ENCODE measurements at places on chromosomes 13 and 19.

DNA sequence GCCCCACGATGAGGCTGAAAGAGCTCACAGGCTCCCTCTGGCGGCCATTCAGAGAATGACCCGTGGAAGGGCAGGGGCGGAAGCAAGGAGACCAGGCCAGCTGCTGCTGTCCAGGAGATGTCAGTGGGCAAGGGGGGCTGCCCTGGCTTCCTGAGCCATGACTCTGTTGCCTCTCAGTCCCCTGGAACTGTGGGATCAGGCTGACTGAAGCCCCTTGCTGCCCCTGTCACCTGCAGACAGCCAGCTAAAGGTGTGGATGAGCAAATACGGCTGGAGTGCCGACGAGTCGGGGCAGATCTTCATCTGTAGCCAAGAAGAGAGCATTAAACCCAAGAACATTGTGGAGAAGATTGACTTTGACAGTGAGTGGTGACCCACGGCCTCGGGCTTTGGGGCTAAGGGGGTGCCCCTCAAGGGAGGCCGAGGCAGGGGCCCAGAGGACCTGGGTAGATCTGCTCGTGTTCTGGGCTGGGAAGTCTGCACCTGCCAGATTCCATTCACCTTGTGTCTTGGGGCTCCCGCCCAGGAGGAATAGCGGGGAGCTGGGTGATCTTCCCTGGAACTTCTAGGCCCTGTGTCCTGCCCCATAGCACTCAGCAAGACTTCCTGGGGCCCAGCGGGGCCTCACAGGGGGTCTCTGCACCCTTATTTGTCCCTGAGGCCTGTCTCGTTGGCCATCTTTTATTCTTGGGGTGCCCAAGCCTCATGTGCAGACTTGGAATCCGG lies 12.5 kb upstream of the ACTN4 start:
- DNase-seq = no peak

DNA sequence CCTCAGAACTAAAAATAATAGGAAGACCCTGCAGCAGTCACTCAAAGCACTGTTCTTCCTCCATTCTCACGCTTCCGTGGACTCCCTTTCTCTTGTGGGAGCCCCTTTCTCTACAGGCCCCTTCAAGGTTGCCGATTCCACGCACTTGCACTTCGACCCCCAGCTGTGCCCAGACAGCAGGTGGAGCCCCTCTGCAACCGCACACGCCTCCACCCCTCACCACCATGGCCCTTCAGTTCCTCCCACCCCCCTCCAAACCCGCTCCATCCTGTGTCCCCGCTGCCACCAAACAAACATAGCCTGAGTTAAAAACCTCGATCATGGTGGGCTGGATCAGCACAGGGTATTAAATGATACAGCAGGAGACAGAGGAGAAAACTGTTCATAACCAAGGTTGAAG lies 102.6 kb downstream of the STK24 start:
- no peak for DNase-seq

GRCh38 chr13:38590230-38590629 lies 96.6 kb upstream of the FREM2 start:
- DNase-seq = no peak

DNA sequence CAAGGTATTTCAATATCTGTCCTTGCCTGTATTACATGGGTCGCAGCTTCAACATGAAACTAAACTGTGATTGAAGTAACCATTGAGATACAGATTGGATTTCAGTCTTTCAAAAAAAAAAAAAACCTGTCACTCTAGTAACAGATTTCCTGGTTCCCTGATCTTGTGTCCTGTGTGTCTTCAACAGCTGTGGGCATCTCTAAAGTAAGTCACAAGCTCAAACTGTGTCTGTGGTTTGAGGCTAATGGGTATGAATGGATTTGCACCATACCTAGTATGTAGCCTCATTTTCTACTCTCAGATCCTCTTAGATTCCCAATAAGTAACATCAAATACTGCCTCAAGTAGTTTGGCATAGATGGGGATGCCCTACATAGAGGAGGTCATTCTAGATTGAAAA lies 300.1 kb downstream of the COG6 start:
- DNase-seq = no peak

- DNase-seq = no peak
These were observed 42.1 kb downstream of the PTPRS start for GRCh38 chr19:5298471-5298901.

DNA sequence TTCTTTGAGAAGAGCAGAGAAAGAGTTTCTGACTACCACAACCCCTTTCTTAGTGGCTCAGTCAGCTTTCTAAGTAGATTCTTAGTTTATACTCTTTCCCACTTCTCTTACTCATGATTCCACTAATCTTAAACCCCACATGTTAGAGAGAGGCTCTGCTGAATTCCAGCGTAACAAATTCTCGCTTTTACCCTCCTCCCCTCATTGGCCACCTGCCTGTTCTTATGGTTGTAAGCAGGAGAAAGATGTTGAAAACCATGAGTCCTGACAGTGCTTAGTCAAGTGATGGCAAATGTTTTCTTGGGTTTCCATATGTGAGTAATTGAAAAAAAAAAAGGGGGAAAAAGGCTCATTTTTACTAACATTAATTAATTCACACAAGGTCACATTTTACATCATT lies 125.9 kb downstream of the ZDHHC20 start:
- no peak for DNase-seq

DNA sequence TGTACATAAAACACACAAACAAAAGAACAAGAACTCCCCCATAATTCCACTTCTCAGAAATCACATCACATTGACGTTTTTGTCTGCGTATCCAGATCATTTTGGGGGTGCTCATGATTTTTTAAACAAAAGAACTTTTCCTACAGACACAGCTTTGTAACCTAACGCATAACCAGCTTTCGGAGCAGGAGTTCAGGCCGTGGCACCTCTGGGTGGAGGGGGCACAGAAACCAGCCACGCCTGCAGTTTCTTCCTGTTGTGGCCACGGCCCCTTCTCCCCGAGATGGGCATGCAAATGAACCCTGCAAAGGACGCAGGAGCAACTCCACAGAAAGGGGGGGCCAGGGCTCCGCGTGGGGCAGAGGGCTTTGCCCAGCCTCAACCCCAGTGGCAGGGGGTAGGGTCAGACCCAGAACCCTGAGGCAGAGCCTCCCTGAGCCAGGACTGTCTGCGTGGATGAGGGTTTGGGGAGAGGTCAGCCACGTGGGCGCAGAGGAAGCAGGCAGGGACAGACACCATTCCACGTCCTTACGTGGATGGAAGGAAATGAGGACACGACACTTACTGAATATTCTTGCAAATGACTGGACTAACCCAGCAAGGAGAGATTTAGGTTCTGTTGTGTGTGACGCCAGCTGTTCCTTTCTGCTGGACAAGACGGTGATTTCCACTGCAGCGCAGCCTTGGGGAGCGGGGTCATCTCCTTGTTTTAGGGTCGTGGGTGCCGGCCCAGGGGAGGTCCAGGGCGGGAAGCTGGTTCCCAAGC lies 64.4 kb downstream of the RASA3 start:
- DNase-seq = no peak

- DNase-seq = no peak
These were observed 2.5 kb upstream of the S1PR4 start for GRCh38 chr19:3175781-3176714.

DNA sequence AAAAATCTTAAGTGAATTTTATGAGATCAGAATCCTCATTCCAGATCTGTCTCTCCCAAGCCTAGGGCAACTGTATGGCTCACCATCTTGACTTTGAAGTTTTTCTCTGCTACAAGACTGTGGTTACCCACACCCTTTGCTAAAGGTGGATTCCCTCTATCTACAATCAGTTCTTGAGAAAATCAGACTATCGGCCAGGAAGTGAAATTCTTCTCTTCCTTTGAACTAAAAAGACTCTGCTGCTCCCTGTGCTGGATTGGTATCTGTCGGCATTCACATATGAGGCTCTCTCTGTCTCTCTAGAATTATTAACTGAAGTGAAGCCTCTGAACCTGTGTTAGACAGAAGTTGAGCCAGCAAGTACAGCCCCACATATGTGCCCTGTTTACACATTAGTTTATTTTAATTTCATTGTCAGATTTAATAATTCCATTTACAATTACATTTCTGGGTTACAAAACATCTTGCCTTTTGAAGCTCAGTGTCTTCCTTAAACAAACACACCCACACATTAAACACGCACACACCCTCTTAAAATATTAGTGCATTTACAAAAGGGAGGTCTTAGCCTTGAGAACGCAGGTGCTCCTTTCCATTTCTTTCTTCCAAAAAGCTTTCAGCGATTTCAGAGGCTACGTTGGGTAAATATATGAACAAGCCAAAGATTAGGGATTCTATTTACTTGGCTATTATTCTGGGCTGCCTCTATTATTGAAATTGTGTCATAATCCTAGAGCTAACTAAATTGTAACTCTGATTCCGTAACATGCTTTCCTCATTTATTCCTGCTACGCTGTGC lies 145.7 kb downstream of the MIPEP start:
- no peak for DNase-seq

DNA sequence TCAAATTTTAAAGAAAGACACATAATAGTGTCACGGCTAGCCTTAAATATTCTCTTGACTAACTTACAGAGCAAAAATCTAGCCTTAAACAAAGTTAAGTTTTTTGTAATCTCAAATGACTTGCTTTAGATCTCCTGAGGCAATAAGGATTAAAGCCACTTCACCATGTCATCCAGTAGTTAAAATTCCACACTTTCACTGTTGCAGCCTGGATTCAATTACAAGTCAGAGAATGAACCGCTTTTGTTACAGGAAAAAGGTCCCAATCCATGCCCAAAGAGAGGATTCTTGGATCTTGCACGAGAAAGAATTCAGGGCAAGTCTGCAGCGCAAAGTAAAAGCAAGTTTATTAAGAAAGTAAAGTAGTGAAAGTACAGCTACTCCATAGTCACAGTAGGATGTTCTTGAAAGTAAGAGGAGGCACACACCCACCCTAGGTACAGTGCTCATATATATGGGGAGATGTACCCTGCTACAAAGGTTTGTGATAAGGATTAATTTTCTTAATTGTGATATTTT lies 34.6 kb upstream of the CD177 start:
- no peak for DNase-seq

- DNase-seq = no peak
These were observed 13.8 kb upstream of the CYP4F2 start for GRCh38 chr19:15911599-15912235.

GRCh38 chr13:82370316-82370715 lies 1512.0 kb downstream of the SLITRK1 start:
- DNase-seq = no peak

DNA sequence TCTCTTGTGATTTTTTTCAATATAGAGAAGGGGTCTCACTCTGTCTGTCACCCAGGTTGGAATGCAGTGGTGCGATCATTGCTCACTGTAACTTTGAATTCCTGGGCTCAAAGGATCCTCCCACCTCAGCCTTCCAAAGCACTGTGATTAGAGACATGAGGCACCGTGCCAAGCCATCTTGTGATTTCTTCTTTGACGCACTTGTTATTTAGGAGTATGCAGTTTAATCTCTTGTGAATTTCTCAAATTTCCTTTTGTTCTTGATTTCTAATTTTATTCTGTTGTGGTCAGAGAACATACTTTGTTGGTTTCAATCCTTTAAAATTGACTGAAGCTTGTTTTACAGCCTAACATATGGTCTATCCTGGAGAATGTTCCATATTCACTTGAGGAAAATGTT lies 14.5 kb downstream of the IPO5 start:
- DNase-seq = no peak

DNA sequence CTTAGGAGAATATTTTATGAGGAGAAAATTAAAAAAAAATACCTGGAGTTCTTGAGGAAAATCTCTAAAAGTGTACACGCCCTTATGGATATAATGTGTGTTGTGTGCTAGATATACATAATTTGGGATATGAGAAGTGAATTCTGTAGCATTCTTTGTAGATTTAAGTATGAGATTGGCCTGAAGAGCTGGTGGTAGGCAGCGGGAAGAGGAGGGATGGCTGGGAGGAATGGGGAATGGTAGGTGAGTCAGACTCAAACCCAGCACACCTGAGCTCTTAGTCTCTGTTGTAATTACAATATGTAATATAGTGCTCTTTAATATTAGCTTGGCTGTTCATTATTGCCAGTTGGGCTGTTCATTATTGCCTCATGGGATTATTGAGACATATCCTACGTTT lies 7.0 kb downstream of the CHAMP1 start:
- DNase-seq = no peak

DNA sequence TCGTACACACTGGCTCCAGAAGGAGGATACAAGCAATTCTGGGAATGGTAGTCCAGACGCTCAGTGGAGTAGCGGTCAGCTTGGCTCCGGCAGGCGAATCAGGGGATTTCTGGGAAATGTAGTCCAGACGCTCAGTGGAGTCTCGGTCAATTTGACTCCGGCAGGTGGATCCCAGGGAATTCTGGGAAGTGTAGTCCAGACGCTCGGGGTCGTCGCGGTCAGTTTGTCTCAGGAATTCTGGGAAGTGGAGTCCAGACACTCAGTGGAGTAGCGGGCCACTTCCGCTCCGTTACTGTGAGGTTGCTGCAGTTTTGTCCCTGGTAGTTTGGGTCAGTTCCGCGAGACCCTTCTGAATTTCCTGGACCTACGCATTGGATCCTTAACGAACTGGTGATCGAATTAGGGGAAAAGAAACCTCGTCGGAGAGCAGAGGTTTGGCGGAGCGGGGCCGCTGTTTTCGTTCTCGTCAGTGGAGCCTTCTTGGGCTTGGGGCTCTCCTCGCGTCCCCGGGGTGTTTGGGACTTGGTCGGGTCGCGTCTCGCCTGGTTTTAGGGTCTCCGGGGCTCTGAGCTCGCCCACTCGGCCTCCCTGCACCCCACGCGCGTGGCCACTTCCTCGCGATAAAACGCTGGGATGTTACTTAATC lies at the start of gene ZNF225:
Gene ZNF225 (plus strand): TSS at position 262 of the 646 bp plus-strand sequence. CDS start 2,429 bp downstream, outside the sequence.
- DNase-seq = peak; percentile 96

GRCh38 chr19:50516964-50517703 lies 3.4 kb upstream of the ASPDH start:
- DNase-seq = no peak

GRCh38 chr19:3250675-3251074 lies 26.2 kb downstream of the CELF5 start:
- peak; percentile 19 for DNase-seq

GRCh38 chr13:99031832-99032231 lies 54.0 kb upstream of the DOCK9 start:
- DNase-seq = no peak

DNA sequence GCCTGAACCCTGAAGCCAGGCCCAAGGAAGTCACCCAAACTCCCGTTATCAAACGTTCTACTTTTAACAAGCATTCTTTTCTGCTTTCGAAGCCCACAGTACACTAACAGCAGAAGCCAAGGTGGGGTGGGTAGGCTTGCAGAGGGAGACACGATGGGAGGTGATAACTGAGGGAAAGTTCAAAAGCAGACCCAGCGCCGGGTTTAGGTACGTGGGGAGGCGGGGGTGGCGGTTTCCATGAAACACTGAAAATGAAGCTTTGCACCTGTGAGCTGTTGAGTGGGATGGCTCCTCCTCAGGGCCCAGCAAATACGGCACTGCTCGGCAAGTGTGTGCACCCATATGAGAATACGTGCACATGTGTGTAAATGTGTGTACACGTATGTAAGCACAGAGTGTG lies 49.8 kb downstream of the KLF2 start:
- DNase-seq = no peak

- no peak for DNase-seq
These were observed 507 bp downstream of the ALG5 start for GRCh38 chr13:36998624-36999041.

DNA sequence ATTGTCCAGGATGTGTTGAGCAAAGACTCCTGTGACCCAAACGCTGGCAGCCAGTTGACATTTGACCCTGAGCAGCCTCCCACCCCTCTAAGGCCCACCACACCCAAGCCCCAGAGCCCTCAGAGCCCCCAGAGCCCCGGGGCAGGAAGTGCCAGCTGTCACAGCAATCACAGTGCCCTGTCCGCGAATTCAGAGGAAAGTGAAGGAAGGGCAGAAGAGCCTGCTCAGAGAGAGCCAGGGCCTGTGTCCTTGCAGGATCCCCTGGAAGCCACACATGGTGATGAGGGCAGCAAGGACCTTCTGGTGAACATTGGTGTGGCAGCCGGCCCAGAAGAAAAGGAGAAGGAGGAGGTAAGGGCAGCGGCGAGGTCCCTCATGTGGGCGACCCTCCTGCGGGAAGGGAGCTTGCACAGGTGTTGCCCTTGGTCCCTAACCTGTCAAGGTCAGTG lies 63.7 kb downstream of the SPATA13 start:
- DNase-seq = no peak
